KBM-7 (cell line): ENCODE measurements at places on chromosomes 16 and 17.

- no peak for DNase-seq
Measured at GRCh38 chr16:6674071-6674470, 658.6 kb upstream of the RBFOX1 start.

DNA sequence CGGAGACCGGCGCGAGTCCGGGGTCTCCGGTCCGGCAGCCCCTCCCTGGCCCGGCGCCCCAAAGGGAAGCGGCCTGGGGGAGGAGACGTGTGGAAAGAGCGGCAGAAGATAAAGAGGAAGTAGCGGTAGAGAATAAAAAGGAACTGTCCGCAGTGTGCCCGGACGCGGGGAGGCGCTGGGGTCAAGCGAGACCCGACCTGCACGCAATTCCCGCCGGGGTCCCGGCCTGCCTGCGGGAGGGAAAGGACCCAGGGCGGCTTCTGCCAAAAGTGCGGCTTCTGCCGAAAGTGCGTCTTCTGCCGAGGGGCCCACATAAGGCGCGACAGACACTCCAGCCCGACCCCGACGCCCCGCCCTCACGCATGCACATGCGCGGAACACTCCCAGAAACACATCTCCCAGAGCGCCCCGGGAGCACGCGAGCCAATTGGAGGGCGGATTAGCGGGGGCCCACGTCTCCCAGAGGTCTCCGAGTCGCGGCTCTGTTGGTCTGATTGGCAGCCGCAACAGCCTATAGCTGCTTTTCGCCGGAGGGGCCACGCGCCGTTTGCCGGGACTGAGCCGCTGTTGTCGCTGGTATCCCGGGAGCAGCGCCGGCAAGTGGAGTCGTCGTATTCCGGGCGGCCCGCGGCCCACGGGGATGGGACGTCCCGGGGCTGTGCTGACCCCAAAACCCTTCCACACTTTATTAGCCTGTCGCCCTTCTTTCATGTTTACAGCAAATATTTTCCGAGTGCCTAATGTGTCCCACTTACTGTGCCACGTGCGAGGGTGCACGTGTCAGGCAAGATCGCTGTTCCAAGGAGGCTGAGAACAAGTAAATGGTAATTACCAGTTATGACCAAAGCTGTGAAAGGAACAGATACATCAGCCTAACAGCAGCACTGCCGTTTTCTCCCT lies 8.0 kb upstream of the MEFV start:
- peak; percentile 99 for DNase-seq

- DNase-seq, result no peak
Measured at GRCh38 chr17:17394494-17394893, 82.3 kb upstream of the MED9 start.

GRCh38 chr17:5533486-5534315 lies 47.3 kb downstream of the MIS12 start:
- DNase-seq, result no peak

DNA sequence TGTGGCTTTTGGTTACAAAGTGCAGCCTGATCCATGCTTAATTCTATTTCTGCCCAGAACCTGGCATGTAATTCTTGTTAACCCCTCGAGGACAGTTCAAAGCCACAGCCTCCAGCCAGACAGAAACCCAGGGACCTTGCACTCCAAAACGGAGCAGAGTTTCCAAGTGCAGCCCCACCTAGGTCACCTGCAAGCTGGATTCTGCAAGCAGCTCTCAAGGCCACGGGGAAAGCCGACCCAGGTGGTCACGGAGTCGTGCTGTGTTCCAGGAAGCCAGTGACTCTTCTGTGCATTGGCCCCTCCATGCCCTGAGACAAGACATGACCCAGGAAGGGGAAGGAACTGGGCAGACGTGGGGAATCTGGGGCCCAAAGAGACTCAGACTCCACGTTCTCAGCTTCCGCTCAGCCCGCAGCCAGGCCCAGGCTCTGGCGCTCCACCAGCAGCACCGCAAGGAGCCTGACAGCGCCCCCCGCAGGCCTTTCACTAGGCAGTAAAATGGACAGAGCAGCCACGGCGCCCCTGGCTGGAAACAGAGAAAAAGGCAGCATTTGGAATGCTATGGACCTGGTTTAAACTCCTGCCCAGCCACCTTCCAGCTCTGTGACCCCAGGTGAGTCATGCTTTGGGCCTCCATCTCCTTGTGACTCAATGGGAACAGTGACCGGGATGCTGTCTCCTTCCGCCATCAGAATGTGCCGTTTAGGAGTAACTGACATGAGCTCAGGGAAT lies 27.3 kb upstream of the GSG1L start:
- DNase-seq, result peak; percentile 19

- DNase-seq, result no peak
Measured at GRCh38 chr16:683396-684070, 601 bp downstream of the JMJD8 start.

- no peak for DNase-seq
Measured at GRCh38 chr16:55242667-55243066, 81.3 kb upstream of the IRX6 start.

GRCh38 chr17:74241431-74241830 lies 28.1 kb downstream of the TTYH2 start:
- no peak for DNase-seq

GRCh38 chr17:12509801-12510200 lies 155.9 kb upstream of the MYOCD start:
- no peak for DNase-seq

GRCh38 chr17:49556223-49556943 lies 19.3 kb upstream of the NXPH3 start:
- peak; percentile 90 for DNase-seq

DNA sequence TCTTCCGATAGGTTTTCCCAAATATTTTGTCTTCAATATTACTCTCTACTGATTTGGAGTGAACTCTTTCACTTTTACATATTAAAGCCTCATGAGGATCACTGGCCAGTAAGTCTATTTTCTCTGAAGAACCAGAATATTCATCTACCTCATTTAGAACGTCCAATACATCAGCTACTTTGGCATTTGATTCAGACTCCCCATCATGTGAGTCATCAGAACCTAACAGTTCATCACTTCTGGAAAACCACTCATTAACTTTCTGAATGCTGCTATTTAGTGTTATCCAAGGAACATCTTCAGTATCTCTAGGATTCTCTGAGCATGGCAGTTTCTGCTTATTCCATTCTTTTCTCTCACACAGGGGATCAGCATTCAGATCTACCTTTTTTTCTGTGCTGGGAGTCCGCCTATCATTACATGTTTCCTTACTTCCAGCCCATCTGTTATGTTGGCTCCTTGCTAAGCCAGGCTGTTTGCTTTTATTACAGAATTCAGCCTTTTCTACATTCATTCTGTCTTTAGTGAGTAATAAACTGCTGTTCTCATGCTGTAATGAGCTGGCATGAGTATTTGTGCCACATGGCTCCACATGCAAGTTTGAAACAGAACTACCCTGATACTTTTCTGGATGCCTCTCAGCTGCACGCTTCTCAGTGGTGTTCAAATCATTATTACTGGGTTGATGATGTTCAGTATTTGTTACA lies 30.9 kb downstream of the BRCA1 start:
- DNase-seq, result no peak

DNA sequence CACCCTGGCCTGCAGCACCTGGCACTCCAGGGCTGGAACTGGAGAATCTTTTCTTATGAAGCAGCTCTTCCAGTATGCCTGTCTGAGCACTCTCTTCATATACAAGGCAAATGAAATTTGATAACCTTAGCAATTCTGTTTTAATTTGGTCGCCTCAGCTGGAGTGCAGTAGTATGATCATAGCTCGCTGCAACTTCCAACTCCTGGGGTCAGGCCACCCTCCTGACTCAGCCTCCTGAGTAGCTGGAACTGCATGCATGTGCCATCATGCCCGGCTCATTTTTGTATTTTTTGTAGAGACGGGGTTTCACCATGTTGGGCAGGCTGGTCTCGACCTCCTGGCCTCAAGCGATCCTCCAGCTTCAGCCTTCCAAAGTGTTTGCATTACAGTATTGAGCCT lies 140.8 kb upstream of the CHMP6 start:
- no peak for DNase-seq

GRCh38 chr17:41769985-41770384 lies 16.5 kb downstream of the JUP start:
- DNase-seq, result no peak

- DNase-seq, result no peak
Measured at GRCh38 chr16:9791556-9791955, 390.7 kb downstream of the GRIN2A start.

DNA sequence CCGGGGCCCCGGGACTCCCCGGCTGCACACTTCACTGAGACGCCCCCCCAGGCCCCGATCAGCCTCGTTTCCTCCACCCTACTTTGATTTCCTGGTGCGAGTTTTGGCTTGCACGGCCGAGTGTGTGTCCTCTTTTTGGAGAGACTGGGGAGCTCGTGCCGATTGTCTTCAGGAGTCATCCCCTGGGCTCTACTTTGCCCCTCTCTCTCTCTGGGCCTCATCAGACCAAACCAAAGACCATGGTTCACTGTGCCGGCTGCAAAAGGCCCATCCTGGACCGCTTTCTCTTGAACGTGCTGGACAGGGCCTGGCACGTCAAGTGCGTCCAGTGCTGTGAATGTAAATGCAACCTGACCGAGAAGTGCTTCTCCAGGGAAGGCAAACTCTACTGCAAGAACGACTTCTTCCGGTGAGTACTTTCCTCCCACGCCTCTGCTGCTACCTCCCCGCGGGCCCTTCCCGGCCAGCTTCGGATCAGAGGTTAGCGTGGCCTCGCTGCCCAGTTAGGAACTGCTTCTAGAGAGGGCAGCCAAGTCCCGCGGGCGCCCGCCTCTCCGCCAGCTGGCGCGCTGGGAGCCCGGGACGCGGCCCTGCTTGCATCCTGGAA lies 787 bp downstream of the LHX1 start:
- DNase-seq, result peak; percentile 53

DNA sequence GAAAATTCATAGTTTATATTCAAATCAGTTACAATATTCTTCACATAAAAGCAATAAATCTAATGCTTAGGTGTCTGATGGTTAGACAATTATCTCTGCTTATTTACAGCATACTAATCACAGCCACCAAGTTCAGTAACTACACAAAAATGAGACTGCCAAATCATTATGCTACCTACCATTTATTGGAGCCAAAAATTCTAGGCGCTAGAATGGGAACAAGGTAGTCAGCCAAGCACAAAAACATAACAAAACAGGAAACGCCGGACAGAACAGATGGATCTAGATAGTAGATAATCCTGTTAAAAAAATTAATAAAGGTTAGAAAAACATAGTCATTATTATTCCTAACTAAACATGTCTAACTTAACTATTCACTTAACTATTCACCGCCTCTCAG lies 3.6 kb downstream of the ARL6IP1 start:
- no peak for DNase-seq

DNA sequence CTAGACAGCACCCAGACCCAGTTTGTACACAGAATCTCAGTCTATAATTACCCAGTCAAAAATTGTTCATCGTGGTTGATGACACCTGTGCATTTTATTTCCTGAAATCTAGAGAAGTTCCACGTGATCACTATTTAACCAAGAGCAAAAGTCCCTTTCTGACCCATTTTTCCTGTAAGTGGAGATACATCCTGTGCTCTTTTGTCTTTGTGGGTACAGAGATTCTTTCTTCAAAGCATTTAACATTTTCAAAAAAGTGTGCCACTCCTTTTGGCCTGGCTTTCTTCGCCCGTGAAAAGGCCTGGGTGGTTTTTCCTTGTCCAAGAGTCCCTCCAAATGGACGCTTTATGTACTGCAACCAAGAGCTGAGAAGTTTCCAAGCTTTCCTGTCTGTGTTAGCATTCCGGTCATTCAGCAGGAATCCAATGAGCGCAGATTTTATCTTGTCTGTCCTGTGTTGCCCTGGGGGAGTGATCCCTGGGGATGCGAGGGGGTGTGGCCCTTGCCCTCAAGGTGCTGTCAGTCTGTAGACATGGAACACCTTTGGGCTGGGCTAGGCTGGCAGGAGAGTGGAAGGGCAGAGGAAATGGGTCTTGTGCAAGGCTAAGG lies 161.1 kb upstream of the CACNG5 start:
- DNase-seq, result peak; percentile 19

- no peak for DNase-seq
Measured at GRCh38 chr17:65395924-65396323, 165.5 kb downstream of the AXIN2 start.

DNA sequence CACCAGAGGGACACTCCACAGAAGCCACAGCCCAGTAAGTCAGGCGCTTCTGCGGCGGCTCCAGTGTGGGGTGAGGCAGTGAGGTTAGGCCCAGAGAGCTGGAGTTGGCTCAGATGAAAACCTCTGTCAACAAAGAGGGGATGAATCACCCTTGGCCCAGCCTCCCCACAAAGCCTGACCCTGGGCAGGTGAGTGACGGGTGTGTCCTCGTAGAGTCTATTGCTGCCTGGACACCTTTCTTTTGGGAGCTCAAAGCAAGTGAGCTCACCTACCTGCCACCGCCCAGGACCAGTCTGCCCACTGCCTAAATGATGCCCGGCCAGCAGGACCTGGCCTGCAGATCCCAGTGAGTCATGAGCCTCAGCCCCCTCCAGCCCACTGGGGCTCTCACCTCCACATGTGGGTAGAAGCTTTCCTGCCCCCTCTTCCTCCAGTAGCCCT lies 24.9 kb upstream of the DBNDD1 start:
- DNase-seq, result no peak

DNA sequence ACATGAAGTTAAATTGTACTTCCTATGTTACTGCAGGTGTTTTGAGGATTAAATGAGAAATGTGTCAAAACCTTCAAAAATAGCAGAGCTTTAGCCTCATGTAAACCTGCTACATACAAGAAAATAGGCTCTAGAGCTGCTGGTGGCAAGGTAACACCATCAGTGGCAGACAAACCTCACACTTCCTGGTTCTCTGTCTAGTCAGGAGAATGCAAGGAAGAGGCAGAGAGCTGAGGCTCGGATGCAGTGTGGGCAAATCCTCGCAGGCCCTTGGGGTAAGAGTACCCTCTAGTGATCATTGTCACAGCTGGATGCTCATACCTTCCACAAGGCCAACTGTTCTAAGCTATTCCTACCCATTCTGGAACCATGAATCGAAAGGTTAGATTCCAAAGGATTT lies 14.2 kb downstream of the CIAPIN1 start:
- no peak for DNase-seq

- no peak for DNase-seq
Measured at GRCh38 chr17:34235389-34236028, 19.6 kb upstream of the CCL2 start.

DNA sequence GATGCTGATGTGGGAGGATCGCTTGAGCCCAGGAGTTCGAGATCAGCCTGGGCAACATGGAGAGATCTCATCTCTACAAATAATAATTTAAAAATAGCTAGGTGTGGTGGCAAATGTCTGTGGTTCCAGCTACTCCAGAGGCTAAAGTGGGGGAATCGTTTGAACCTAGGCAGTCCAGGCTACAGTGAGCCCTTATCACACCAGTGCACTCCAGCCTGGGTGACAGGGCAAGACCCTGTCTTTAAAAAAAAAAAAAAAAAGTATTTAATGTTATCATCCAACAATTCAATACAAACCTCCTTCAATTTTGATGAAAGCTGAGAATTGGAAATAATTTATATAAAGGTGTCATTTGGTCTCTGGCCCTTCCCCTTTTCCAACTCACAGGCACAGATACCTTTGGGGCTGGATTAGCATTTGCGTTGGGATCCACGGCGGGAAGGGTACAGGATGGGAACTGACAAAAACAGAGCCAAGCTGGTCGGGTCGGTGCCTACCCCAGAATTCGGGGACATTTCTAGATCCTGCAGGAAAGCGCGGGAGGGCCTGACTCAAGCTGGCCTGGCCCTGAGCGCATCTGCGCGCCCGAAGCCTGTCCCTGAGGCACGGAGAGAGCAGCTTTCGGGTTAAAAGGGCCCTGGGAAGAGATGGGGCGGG lies 860 bp upstream of the DCAF7 start:
- DNase-seq, result no peak
